PC-3 (cell line): ENCODE measurements at places on chromosomes 12 and 14.

- H3K4me3 ChIP-seq: no peak overlapping the region
- H3K4me1 ChIP-seq: no peaks in the 10 kb centered on the region
- DNase-seq: no peak
- no peaks in the 10 kb centered on the region for H3K36me3 ChIP-seq
These were observed 181.8 kb downstream of the GRIN2B start for GRCh38 chr12:13799574-13799973.

GRCh38 chr14:33646692-33647260 lies 304.1 kb downstream of the EGLN3 start:
- peak overlapping the region; percentile 83 for H3K27ac ChIP-seq
- H3K36me3 ChIP-seq: no peaks in the 10 kb centered on the region
- H3K4me1 ChIP-seq: peaks cover 36% of the 10 kb centered on the region
- peak; percentile 74 for DNase-seq
- H3K4me3 ChIP-seq: no peak overlapping the region; the same call in 1 of the 2 replicates
- no peaks in the 10 kb centered on the region for H3K27me3 ChIP-seq

- H3K4me1 ChIP-seq: no peaks in the 10 kb centered on the region
- H3K27me3 ChIP-seq: no peaks in the 10 kb centered on the region
- no peak overlapping the region for H3K27ac ChIP-seq
- H3K36me3 ChIP-seq: no peaks in the 10 kb centered on the region
- no peak for DNase-seq
These were observed 421.9 kb downstream of the LRFN5 start for GRCh38 chr14:42028607-42029006.

GRCh38 chr14:55869397-55870049 lies 248.7 kb upstream of the PELI2 start:
- H3K4me1 ChIP-seq: peaks cover 16% of the 10 kb centered on the region
- H3K4me3 ChIP-seq: no peak overlapping the region
- H3K27ac ChIP-seq: no peak overlapping the region
- H3K27me3 ChIP-seq: peaks cover 4% of the 10 kb centered on the region; the same call in 1 of the 2 replicates

- DNase-seq: no peak
- H3K4me1 ChIP-seq: no peaks in the 10 kb centered on the region
- no peaks in the 10 kb centered on the region for H3K27me3 ChIP-seq
- H3K27ac ChIP-seq: no peak overlapping the region
- H3K4me3 ChIP-seq: no peak overlapping the region
- no peaks in the 10 kb centered on the region; the same call in 1 of the 2 replicates for H3K36me3 ChIP-seq
These were observed 741.8 kb downstream of the TMEM121 start for GRCh38 chr14:106268013-106268727.

GRCh38 chr14:52879958-52880357 lies 70.9 kb downstream of the FERMT2 start:
- peaks cover 8% of the 10 kb centered on the region; the same call in 1 of the 2 replicates for H3K36me3 ChIP-seq
- H3K4me1 ChIP-seq: no peaks in the 10 kb centered on the region
- H3K4me3 ChIP-seq: no peak overlapping the region
- H3K27me3 ChIP-seq: no peaks in the 10 kb centered on the region
- peak; percentile 9 for DNase-seq

GRCh38 chr14:63472986-63473788 lies 70.0 kb downstream of the PPP2R5E start:
- H3K27me3 ChIP-seq: no peaks in the 10 kb centered on the region
- 0 out of 2 replicates have a peak overlapping the region, but pooled peaks have one; percentile 89 for H3K27ac ChIP-seq
- no peak overlapping the region for H3K4me3 ChIP-seq
- DNase-seq: no peak
- peaks cover 46% of the 10 kb centered on the region for H3K4me1 ChIP-seq

DNA sequence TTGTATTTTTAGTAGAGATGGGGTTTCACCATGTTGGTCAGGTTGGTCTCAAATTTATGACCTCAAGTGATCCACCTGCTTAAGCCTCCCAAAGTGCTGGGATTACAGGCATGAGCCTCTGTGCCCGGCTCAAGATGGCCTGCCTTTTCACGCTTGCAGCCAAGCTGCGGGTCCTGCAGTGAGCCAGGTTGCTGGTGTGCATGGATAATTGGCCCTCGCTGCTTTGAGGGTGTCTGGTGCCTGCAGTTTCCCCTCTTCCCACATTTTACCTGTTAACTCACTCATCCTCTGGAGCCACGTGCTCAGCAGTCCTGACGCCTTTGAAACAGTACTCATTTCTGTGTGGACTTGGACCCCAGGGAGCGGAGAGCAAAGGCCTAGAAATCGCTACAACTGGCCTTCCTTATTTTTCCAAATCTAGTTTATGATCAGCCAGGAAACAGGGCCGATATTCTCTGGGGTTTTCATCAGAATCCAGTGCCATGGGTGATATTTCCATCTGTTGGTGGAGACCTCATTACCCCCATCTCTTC lies 42.2 kb downstream of the TPCN1 start:
- peaks cover 6% of the 10 kb centered on the region for H3K4me1 ChIP-seq
- no peaks in the 10 kb centered on the region for H3K36me3 ChIP-seq
- H3K4me3 ChIP-seq: no peak overlapping the region
- peak overlapping the region; percentile 42 for H3K27ac ChIP-seq

DNA sequence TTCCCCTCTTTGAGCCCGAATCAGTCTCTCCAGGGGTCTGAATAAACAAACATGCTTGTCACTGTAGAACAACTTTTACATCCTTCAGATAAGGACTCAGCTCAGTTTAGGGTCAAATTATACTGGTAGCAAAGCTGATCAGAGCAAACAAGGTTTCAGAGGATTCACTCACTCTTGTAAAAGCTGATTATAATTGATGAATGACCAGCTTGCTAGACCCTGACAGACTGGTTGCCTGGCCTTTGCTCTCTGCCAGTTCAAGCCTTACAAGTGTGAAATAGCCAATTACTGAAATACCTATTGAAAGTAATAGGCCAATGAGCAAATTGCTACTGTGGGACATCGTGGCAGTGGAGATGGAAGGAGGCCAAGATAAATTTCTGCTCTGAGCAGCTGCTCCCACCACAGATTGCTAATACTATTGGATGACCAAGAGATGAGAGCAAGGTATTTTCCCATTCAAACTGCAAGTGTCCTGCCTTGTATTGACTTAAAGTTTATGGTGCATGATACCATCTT lies 177.6 kb downstream of the PDZRN4 start:
- H3K36me3 ChIP-seq: no peaks in the 10 kb centered on the region
- no peaks in the 10 kb centered on the region for H3K4me1 ChIP-seq
- no peaks in the 10 kb centered on the region for H3K27me3 ChIP-seq
- H3K4me3 ChIP-seq: no peak overlapping the region
- no peak overlapping the region for H3K27ac ChIP-seq
- DNase-seq: no peak

DNA sequence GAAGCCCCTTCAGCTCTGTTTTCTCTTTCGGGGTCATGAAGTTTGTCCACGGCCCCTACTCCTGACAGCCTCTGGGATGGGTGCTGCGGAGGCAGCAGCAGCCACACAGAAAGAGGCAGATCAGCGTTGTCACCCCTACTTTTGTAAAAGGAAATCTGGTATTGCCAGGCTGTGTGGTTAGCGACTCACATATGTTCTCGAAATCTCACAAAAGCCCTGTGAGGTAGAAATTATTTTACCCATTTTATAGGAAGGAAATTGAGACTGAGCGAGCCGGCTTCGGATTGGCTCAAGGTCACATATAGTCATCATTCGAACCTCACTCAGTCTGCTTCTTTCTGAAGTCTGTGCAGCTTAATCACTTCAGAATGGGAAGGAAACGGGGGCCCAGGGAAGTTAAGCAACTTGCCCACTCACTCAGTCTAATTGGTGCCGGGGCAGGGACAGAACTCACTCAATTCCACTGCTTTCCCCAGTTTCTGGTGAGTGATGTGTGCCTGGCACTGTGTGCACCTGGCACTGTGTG lies 1.1 kb upstream of the CKAP4 start:
- peak overlapping the region; percentile 64 for H3K27ac ChIP-seq
- H3K36me3 ChIP-seq: peaks cover 2% of the 10 kb centered on the region; the same call in 1 of the 2 replicates
- no peaks in the 10 kb centered on the region for H3K27me3 ChIP-seq
- H3K4me1 ChIP-seq: peaks cover 24% of the 10 kb centered on the region
- peak overlapping the region; percentile 73 for H3K4me3 ChIP-seq
- DNase-seq: peak; percentile 42

DNA sequence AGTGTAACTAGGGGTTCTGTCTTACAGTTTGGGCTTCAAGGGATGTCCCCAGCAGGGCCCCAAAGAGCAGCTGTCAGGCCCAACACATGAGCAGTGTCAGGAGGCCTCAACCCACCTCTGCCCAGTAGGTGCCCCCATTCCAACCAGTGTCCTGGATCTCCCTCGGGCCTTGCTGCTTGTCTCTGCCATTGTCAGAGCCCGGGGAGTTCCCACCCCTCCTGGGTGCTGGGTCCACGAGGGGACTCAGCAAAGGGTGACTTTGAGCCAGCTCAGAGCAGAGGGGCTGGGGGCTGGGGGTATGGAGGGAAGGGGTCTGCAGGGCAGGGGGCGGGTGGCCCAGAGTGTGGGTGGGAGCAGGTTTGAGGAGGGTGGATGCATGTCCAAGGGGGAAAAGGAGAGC lies 18.0 kb upstream of the BEGAIN start:
- H3K27me3 ChIP-seq: peaks cover 6% of the 10 kb centered on the region; the same call in 1 of the 2 replicates
- DNase-seq: no peak
- H3K4me3 ChIP-seq: no peak overlapping the region
- H3K36me3 ChIP-seq: no peaks in the 10 kb centered on the region

GRCh38 chr12:82149045-82149444 lies 209.1 kb downstream of the CCDC59 start:
- no peaks in the 10 kb centered on the region for H3K36me3 ChIP-seq
- DNase-seq: no peak
- H3K4me1 ChIP-seq: no peaks in the 10 kb centered on the region

DNA sequence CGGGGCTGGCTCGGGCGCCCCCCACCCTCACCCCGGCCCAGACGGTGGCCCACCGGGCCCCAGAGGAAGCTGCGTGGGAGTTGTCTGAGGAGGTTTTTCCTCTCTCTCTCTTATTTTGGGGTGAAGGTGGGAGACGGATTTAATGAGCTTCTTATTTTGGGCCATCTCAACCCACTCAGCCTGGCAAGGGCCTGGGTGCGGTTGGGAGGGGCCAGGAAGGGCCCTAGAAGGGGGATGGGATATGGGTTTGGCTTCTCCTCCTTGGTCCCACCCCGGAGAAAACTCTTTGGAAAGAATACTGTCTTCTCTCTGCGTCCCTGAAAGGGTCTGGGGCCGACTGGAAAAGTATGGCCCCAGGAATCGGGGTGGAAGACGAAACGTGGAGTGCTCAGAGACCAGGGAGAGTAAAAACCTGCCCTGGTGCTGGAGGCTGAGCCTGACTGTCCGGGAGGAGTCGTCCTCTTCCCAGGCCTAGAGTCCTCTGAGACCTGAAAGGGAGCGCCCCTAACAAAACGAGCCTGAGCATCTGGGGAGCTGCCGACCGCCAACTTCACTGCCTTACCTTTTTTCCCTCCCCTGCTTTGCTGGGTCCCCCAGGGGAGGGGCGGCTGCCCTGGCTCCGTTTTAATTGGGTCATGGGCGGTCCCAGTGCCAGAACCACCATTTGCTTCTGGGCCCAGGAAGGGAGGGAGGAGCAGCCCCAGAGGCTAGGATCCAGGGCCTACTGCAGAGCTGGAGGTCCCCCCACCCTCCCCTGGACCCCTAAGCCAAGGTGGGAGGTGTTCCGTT lies 1.6 kb downstream of the MMP14 start:
- peak; percentile 51 for DNase-seq
- H3K4me1 ChIP-seq: peaks cover 22% of the 10 kb centered on the region; the same call in 1 of the 2 replicates
- H3K36me3 ChIP-seq: peaks cover 23% of the 10 kb centered on the region; the same call in 1 of the 2 replicates

DNA sequence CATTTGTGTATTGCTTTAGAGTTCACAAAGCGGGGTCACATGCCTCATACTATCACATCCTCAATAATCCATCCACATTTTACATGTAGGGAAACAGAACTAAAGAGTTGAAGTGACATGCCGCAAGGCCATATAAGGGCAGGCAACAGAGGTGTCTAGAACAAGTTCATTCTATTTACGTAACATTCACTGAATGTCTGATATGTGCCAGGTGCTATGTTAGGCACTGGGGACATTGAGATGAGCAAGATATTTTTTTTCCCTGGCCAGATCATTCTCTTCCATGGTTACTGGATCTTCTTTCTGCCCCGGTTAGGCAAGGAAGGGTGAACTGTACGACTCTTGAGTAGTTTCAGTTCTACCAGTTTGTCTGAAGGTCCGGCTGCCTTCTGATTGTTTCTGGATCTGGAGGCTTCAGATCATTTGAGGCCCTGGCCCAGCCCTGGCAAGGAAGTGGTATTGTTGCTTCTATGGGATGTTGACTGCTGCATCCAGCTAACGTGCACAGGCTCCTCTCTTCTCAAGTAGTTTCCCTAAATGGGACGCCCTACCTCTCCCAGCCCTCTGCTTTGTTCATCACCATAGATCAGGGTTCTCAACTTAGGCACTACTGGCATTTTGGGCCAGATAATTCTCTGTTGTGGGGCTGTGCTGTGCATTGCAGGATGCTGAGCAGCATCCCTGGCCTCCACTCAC lies 12.1 kb downstream of the GPATCH2L start:
- H3K27me3 ChIP-seq: no peaks in the 10 kb centered on the region
- H3K36me3 ChIP-seq: peaks cover 38% of the 10 kb centered on the region
- H3K4me3 ChIP-seq: no peak overlapping the region
- no peaks in the 10 kb centered on the region for H3K4me1 ChIP-seq
- H3K27ac ChIP-seq: no peak overlapping the region

DNA sequence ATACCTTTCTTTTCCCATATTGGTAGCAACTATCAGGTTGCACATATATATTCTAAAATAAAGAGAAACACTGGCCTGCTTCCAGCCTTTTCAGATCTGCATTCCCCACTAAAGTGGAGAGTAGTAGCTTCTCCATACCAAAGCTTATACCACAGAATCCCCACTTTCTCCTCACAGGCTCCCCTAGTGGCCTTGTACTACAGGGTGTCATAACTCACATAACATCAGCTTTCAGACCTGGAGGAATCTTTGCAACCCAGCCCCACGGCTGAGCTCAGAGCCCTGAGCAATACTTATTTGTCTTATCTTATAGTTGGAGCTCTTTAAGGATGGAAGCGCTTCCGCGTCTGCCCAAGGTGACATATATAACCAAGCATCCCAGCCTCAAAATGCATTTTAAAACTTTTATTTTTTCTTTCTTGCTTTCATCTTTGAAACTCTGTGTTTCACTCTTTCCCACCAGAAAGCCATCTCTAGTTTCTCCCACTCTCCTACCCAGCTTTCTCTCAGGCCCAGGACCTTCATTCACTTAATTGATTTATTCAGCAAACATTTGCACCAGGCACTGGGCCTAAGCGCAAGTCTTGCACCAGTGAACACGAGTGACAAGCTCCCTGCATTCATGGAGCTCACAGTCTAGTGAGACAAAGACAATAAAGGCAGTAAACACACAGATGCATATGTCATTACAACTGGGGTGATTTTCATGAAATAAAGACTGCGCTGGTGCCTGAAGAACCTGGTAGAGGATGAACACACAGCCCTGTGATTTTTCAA lies 254.7 kb downstream of the IPO8 start:
- H3K36me3 ChIP-seq: no peaks in the 10 kb centered on the region
- H3K4me3 ChIP-seq: no peak overlapping the region
- peak; percentile 46 for DNase-seq
